ENCODE measurements at places on chromosomes 3 and 15. TPM values are rescaled to one million over a fixed set of nuclear protein-coding genes. Genes with fewer than 3 reads are reported as not detected.

GRCh38 chr3:119333773-119334509 is 39.8 kb downstream of the ARHGAP31 start:
- no peak for DNase-seq

- DNase-seq = no peak
Observed at GRCh38 chr3:51992017-51992682, 3.5 kb downstream of the RPL29 start.

- no peak for DNase-seq
Observed at GRCh38 chr3:122767540-122768372, 25.9 kb downstream of the HSPBAP1 start.

DNA sequence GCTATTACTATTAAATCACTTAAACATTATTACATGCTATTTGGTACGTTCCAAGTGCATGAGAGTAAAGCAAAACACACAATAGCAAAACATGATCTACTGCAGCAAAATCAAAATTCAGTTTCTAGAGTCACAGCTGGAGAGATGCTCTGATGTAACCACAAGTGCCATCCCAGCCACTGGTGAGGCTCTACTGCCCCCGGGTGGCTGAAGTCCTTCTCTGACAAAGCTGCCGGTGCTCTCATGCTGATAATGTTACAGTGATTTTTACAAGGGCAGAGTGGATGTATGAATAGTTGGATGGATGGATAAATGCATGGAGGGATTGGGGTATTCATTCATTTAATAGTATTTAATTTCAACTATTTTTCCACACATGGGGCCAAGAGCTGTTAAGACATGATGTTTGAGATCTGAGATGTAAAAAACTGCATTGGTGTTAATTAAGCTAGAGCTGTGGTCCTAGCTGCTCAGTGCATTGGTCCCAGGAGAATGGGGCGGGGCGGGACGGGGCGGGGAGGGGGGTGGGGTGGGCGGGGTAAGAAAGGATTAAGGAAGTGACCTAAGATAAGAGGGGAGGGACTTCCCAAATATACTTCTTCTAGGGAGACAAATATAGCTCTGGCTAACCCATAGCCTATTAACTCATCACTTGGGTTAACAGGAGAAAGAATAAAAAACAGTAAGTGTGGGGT is 5.3 kb upstream of the SPESP1 start:
- no peak for DNase-seq

GRCh38 chr3:47323431-47324277 is 40.9 kb downstream of the KLHL18 start:
- no peak for DNase-seq

DNA sequence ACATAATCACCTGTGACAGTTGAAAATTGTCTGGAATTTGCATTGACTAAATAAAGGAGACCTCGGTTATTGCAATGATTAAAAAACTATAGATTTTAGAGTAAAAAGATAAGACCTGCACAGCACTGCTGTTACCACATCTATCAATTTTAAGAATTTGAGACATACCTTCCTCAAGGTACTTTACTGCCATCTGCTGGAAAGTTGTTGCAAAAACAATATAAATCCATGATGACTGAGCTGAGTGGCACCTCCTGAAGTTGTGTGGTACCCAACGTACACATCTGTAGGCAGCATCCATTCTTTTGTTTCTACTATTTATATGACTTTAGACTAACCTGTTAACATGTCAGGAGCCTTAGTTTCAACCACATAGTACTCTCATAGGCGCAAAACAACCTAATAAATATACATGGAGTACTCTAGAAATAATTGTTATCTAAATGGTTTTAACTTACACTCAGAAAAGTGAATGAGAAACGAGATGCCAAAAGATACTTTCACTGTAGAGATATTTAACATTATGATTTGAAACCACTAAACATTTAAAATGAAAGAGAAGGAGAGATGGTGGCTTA is 106.7 kb downstream of the GHSR start:
- DNase-seq = no peak

GRCh38 chr15:68370768-68371151 is 61.2 kb downstream of the ITGA11 start:
- no peak for DNase-seq

GRCh38 chr3:150218236-150218635 is 189.9 kb upstream of the TSC22D2 start:
- DNase-seq = no peak

GRCh38 chr15:83858820-83859505 is 205.0 kb downstream of the ADAMTSL3 start:
- DNase-seq = no peak

- DNase-seq = no peak
Observed at GRCh38 chr3:38002291-38002876, 11.8 kb downstream of the VILL start.

DNA sequence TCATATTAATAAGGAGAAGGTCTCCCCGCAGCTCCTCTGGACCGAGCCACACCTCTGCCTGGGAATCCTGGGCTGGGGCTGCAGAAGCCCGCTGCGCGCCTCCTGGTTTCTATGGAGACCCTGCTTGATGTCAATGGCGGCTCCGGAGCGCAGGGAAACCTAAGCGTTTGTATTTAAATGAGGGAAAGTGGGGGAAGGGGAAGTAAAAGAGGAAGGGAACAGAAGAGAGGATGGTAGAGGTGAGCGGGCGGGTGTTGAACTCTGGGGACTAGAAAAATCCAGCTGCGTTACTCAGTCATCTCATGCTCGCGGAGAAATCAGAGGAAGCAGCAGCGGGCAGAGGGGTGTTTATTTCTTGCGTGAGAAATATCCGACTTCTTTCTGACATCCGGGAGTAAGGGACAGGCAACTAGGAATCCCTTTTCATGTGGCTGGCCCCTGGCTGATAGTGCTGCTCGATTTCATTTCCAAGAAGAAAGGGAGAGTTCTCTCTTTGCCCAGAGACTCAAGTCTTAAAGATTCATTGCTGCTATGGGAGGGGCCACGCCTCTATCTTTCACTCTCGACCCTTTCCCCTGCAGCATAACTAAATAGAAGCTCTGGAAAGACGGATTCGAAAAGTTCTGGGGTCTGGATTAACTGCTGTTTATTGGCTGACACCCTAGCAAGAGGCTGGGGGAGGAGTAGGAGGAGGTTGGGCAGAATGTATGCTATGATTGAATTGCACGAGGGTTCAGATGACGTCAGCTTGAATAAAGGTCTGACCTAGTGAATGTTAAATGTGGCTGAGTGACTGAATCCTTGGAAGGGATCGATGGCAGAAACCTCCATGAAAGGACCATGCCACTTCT is 110.5 kb upstream of the GAP43 start:
- no peak for DNase-seq

Gene SCG5
- 2.4 TPM for total RNA-seq

Gene DNASE1L3
- total RNA-seq = 2.3 TPM

Gene NOX5
- total RNA-seq = 0.92 TPM

Gene MYO5A
- total RNA-seq = 37.6 TPM
